ENCODE measurements at places on chromosomes 5 and 9. TPM values are rescaled to one million over a fixed set of nuclear protein-coding genes. Genes with fewer than 3 reads are reported as not detected.

DNA sequence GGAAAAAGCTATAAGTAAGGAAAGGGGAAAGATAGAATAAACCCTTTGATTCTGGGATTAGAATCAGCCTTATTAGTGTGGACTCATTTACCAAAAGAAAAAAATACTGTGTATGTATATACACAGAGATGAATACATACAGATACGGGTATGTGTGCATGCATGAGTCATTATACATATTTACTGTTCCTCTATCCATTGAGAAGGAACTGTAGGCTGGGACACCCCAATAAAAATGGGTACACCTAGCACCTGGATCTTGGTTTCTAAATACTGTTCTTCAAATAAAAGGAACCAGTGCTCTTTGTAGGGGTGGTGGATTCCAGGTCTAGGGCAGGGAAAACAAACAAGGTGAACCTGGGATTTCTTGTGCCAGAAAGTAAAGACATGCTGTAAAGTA, 48.3 kb downstream of the WHRN start:
- DNase-seq = no peak

GADD45G gene
- total RNA-seq = not detected

PRR7 gene
- total RNA-seq = 34.3 TPM

- DNase-seq = no peak
Measured at GRCh38 chr5:172364773-172365172, 81.2 kb upstream of the UBTD2 start.

DNA sequence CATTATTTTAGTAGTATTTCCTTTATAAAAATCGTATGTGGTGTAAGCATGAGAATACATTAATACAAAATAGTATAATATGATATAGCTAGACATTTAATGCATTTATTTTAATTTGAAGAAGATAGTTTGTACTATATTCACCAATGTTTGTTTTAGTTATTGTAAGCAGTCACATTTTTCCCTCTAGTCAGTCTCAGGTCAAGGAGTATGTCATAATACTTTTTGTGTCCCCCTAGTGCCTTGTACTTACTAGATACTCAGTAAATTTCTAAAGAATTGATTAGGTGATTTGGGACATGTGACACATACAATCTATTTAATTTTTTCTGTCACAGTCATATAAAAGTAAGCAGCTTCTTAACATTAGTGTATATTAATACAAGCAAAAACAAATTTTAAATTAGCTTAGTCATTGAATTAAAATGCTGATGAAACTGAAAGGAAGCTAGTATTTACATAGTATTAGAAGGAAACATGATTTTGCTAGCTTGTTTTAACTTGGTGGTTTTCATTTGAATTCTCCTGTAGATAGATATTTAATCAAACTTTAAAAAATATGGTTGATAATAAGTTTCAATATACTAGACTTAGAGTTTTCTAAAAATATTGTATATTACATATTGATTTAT, 242.2 kb downstream of the FER start:
- no peak for DNase-seq

DNA sequence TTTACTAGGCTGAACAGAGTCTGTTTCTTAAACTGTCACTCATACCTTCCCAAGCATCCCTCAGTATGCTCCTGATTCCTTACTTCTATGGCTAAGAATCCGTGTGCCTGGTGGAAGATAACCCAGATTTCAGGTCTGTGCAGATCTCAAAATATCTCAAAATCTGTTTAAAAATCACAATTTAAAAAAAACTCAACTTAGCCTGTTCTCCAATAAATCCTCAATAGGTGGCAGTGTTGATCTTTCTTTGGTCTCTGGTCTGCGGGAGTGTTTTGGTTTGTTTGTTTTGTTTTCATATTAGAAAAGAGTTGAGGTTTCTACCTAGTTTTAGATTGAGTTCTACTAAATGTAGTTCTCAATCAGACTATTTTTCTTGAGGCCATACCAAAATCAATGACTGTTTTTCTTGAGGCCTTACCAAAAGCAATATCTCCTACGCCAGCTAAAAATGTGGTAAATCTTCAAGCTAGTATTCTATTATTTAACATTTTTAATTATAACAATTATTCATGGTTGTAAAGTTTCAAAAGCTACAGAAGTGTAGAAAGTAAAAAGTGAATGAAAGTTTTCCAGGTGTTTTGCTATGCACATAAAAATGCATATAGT, 57.9 kb downstream of the TGFBR1 start:
- DNase-seq = peak; percentile 25

GRCh38 chr9:95954940-95955339, 79.4 kb downstream of the ERCC6L2 start:
- no peak for DNase-seq

DNA sequence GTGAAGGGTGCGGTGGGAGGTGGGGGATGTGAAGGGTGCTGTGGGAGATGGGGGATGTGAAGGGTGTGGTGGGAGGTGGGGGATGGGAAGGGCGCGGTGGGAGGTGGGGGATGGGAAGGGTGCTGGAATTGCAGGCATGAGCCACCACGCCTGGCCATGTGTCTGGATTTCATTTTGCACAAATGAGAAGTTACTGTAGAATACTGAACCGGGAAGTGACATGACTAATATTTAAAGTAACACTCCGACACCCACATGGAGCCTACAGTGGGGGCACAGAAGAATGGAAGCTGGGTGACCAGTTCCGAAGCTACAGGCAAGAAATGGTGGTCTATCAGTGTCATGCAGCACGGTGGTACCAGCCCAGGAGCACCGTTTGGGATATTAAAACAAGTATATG, 69.9 kb upstream of the SPTLC1 start:
- no peak for DNase-seq

- no peak for DNase-seq
Measured at GRCh38 chr9:100396769-100397168, 30.2 kb upstream of the MSANTD3 start.

LIFR gene
- total RNA-seq = 4.0 TPM

- no peak for DNase-seq
Measured at GRCh38 chr5:84213212-84213611, 171.5 kb downstream of the EDIL3 start.

GRCh38 chr5:37478121-37478894, 99.2 kb downstream of the WDR70 start:
- no peak for DNase-seq

SYK gene
- 0.68 TPM for total RNA-seq

GRCh38 chr5:175714479-175715085, 56.7 kb downstream of the HRH2 start:
- DNase-seq = no peak

- no peak for DNase-seq
Measured at GRCh38 chr5:169097374-169098326, 203.3 kb downstream of the SLIT3 start.

GRCh38 chr5:66273121-66273520, 129.0 kb downstream of the SREK1 start:
- DNase-seq = no peak

DNA sequence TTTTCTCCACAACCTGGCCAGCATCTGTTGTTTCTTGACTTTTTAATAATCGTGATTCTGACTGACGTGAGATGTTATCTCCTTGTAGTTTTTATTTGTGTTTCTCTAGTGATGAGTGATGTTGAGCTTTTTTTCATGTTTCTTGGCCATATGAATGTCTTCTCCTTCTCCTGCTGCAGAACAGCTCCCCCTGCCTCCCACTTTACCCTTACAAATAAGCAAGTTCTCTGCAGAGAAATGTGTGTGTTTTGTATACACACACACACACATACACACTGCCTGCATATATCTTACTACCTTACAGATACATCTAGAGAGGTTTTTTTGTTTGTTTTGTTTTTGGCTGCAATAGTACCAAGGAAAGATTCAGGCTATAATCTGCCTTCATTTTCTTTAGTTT, 88.7 kb upstream of the PHF24 start:
- peak; percentile 6 for DNase-seq

ANKRD55 gene
- not detected for total RNA-seq

DNA sequence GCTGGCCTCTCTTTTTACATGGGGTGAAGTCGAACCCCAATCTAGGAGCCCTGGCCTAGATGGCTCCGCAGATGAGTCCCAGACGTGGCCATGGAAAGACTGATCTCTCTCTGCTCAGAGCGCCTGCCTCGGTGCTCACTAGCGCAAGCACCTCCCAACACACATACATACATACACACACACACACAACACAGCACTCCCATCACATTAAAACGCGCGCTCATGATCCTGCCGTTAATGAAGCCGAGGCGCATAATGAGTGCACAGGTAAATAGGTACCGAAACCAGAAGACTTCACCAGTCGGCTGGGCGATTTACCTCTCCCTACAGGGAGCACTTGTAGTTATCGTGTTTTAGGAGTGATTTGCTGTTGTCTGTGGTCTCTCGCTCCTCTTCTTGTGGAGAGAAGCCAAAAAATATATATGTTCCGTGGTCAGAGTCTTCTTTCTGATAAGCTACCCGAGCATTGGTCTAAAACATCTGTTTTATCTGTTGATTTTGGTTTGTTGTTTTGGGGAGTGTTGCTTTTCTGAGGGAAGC, 207.7 kb downstream of the MEF2C start:
- no peak for DNase-seq

HMCN2 gene
- total RNA-seq = 0.23 TPM

DNA sequence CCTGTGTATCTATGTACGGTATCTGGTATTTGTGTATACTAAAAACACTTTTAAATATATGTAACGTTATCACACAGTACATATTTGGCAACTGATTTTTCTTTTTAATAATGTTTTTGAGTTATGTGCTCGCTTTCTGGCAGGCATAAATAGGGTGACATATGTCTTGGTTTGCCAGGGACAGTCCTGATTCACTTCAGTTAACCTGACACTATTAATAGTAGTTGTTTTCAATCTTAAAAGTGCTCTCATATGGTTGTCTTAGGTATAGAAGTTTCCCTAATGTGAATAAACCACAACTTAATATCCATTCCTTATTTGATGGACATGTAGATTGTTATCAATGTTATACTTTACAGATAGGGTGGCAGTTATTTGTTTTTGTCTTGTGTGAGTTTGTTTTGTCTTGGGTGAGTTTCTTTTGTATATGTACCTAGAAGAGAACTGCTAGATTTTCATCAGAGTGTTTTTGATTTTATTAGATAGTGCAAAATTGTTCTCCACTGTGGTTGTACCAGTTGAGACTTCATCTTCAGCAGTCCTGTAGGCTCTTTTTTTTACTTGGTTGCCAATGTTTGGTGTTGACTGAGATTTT, 7.9 kb downstream of the G3BP1 start:
- no peak for DNase-seq

GRCh38 chr5:30693326-30693725, 500.2 kb upstream of the CDH6 start:
- DNase-seq = no peak

GDNF gene
- 1.4 TPM for total RNA-seq

DNA sequence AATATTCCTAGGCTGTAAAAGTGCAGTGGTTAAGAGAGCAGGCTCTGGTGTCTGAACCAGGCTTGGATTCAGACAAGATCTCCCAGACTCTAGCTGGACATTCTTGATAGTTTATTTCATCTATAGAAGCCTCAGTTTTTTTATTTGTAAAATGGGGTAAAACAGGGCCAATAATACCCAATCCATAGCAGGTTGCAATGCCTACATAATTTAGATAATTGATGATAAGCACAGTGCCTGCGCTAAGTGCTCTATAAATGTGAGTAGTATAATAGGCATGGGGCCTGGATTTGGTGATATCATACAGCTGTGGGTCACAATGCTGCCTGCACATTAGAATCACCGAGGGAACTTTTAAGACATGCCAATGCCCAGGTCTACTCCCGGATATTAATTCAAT, 603.5 kb downstream of the ISL1 start:
- no peak for DNase-seq

PDZD2 gene
- total RNA-seq = 0.87 TPM

DNA sequence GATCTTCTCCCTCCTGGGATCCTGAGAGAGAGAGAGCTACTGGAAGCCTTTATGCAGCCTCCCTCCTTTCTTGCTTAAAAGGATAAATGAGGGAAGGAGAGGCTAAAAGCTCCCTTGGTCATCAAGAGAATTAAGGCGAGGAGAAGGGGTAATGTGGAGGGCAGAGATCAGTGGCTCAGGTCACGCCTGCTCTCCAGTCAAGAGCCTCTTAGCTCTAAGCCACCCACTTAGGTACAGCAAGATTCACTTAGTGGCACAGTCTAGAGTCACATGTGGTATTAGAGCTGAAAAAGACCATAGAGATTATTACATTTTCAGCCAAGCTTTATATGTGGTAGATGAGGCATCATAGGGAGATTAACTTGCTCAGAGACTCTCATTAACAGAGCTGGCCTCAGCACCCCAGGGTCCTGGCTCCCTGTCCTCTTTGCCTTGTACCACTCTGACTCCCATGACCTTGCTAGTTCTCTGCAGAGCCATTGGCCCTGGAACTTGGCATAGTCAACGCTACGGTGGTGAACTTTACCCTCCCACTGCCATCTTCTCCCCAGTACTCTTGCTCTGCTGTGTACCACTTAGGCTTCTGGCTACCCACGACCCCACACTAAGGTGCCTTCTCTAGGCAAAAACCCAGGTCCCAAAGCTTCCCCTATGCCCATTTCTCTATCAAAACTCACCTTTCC, 37.6 kb downstream of the MFAP3 start:
- DNase-seq = no peak

DNA sequence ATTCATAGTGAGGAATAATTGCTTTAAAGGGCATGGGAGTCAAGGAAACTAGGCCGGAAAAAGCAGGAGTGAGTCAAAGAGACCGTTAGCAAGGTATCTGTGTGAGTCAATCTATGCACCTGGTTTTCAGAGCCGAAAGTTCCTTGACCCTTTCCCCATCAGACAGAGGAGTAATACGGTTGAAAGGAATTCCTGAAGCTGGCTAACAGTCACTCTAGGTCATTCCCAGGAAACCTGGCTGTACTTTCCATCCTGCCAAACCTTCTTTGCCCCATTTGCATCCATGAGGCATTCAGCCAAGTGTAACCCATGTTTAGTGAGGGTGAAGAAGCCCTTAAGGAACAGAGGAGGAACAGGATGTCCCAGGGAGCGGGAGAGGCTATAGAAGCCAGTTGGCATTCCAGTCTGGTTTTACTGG, 16.2 kb downstream of the RBM18 start:
- DNase-seq = peak; percentile 34

DNA sequence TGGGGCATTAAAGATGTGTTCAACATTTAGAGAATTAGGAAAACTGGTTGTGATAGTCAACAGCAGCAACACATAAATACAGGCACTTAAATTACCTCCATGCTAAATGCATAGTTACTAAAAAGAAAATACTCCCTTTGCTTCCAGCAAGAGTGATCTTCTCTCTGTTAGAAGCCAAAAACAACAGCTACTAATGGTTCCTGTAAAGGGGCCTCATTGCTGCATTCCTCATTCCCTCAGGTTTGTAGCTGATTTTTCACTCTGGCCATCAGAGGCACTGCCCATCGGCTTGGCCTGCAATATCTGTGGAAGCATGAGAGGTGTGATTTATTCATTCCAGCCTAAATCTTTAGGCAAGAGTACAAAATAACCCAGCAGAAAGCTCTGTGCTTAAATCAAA, 466.0 kb upstream of the ADAMTS16 start:
- no peak for DNase-seq

All from HT1080 (cell line).